Epithelial cell of esophagus (primary cell): ENCODE measurements at places on chromosomes 6 and 20.

GRCh38 chr20:47156301-47157137 lies 200.0 kb downstream of the ZMYND8 start:
- no peak for DNase-seq

DNA sequence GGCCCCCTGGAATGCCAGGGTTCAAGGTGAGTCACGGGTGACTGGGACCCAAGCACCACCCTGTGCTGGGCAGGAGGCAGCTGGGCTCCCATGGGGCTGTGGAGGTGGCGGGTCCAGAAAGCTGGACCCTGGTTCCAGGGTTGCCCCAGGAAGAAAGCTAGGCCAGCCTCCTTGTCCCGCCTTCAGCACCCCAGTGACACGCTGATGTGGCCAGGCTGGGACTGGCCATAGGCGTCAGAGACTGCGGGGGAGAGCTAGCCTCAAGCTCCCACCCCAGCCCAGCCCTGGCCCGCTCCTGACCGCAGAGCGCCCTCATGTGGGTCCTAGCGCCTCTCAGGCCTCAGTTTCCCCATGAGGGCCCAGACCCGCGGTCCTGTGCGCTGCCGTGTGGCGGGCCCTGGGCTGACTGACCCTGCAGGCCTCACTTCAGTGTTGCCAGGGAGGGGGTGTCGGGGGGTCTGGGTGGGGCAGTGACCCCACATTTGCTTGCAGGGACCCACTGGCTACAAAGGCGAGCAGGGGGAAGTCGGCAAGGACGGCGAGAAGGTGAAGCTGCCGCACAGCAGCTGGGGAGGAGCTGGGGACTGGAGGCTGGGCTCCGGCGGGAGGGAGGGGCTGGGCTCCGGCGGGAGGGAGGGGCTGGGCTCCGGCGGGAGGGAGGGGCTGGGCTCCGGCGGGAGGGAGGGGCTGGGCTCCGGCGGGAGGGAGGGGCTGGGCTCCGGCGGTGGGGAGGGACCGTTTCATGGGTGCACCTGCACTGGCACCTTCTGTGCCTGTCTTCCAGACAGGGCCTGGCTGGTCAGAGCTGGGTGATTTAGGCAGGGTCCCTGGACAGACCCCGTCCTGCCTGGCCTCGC lies 7.9 kb downstream of the COL9A3 start:
- DNase-seq = peak; percentile 45

GRCh38 chr6:130794010-130794697 lies 33.1 kb upstream of the SMLR1 start:
- no peak for DNase-seq

- no peak for DNase-seq
Observed at GRCh38 chr6:42471142-42471541, 19.4 kb upstream of the TRERF1 start.

- no peak for DNase-seq
Observed at GRCh38 chr6:7805850-7806214, 79.9 kb downstream of the BMP6 start.

GRCh38 chr6:344816-345340 lies 46.7 kb upstream of the IRF4 start:
- DNase-seq = no peak

GRCh38 chr6:128663238-128663637 lies 142.8 kb upstream of the PTPRK start:
- no peak for DNase-seq

DNA sequence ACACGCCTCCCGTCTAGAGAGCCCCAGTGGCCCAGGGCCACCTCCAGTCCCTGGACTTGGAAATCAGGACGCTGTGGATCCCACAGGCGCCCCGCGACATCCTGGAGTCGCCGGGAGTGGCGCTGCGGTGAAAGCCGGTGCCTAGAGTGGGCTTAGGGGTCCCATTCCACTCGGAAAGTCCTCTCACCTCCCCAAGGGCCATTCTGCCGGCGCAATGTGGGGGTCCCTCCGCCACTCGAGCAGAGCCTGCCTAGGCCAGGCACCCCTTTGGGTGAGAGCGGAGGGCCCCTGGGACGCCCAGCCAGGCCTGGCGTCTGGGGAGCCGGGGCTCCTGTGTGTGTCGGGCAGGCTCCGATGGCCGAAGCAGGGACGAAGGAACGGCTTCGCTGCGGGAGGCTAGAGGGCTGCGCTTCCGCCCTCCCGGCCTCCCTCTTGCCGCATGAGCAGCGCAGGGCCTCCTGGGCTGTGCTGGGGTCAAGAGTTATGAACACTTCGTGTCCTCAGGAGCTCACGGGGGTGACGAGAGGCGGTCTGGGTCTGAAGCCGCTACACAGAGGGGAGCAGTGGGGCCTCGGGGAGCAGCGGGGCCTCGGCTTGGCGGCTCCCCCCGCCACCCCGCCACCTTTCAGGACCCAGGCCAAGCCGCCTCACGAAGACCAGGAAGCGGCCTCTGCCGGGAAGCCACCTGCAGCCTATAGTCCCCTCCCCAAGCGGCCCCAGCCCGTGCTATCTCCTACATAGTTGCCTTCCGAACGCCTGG lies 13.6 kb downstream of the POU3F2 start:
- no peak for DNase-seq

GRCh38 chr6:142913511-142914047 lies 31.4 kb downstream of the HIVEP2 start:
- DNase-seq = no peak

GRCh38 chr20:9600562-9600961 lies 86.2 kb downstream of the LAMP5 start:
- no peak for DNase-seq

DNA sequence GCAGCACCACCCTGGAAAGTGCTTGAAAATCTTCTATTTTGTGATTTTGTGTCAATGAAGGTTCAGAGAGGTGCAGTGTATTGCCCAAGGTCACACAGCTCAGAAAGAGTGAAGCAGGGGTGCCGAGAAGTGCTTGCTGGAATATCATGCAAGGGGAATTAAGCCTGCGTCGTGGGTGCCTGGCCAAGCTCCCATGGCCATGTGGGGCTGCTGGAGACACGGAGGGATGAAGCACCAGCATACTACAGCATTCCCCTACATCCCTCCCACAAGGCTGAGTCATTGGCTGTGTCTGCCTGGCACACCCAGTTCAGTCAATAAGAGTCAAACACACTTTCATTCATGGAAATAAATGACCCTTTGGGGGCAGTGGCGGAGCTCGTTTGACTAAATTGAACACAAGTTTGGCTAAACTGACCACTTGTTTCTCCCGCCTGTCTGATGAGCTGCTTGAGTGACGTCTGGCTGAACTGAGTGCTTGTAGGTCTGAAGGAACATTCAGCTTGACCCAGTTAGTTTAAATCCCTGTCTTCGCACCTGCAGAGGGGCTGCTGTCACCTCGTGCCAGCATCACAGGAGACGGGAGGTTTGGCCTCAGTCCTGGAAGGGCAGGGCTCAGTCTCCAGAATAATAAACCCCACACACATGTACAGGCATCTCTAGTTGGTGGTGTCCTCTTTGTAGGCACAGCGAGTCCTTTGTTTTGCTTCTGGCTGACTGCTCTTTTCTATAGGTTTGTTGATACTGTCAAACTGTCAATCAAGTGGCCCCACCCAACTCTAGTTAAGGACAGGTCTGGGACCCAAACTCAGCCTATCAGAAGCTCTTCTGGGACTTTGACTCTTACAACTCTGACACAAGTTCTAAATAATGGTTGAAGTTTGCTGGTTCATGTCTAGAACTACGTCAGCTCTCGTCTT lies 8.4 kb upstream of the TGM2 start:
- peak; percentile 89 for DNase-seq

GRCh38 chr6:7196019-7196402 lies 88.2 kb downstream of the RREB1 start:
- no peak for DNase-seq

DNA sequence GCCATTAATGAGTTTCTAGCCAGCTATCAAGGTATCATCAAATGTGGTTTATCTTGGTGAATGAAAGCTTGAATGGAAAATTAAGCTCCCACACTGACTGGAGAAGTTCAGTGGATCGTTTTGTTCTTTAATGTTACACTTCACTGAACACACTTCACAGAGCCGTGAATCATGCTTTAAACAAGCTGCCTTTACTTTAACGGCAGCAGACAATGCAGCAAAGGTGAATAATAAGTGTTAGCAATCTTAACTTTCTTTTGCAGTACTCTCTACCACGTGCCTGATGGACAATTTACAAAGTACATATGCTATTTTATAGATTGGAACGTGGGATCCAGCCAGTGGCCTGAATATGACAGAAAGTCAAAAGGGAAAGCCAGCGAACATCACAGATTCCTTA lies 424.5 kb downstream of the GRIK2 start:
- peak; percentile 9 for DNase-seq

DNA sequence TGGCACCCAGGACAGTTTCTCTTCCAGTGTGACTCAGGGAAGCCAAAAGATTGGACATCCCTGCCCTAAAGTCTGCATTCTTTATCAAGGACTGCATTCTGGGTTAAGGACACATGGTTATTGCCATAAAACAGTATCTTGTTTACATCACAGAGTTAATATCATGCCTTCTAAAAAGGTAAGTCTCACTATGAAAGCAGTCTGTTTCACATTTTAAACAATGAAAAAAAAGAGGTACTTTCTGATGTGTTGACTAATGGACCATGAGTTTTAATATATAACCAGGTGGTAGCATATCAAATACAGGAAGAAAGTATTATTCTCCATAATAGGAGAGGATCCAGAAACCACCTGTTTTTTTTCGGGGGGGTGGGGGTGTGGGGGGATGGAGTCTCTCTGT lies 93.7 kb downstream of the TIAM2 start:
- DNase-seq = no peak

- peak; percentile 28 for DNase-seq
Observed at GRCh38 chr20:37406010-37406998, 60.4 kb downstream of the SRC start.

- DNase-seq = peak; percentile 55
Observed at GRCh38 chr6:150418827-150419594, 50.2 kb downstream of the IYD start.

DNA sequence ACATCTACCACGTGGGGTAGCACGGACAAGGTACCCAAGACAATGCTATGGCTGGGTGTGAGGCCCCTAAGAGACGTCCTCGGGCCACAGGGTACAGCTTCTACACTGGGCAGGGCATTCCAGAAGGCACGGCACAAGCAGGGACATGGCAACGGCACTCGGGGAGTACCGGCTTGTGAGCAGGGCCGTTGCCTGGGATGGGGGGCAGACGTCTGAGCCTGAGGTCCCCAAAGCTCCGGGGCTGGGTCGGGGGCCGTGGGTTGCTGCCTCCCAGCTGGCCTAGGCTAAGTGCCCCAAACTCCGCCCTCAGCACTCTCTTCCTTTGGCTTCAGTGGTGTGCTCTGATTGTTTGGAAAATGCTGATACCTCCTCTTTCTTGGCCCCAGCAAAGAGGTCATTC lies 110.6 kb downstream of the SULF2 start:
- DNase-seq = no peak

GRCh38 chr6:63121166-63121565 lies 90.1 kb upstream of the FKBP1C start:
- peak; percentile 2 for DNase-seq

DNA sequence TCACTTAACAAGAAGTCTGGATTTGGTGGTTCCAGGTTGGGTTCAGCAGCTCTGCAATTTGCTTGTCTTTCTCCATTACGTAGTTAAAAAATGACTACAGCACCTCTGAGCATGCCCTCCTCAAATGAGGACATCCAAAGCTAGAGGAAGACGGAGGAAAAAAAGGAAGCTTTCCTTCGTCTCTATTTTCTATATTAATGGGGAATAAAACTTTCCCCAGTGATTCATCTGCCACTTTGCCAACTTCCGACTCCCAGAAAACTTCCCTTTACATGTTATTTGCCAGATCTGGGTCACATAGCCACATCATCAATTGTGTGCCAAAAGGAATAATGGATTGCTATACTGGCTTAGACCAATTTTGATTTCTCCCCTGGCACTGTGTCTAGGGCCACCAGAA lies 69.5 kb downstream of the ZFAND3 start:
- peak; percentile 27 for DNase-seq

DNA sequence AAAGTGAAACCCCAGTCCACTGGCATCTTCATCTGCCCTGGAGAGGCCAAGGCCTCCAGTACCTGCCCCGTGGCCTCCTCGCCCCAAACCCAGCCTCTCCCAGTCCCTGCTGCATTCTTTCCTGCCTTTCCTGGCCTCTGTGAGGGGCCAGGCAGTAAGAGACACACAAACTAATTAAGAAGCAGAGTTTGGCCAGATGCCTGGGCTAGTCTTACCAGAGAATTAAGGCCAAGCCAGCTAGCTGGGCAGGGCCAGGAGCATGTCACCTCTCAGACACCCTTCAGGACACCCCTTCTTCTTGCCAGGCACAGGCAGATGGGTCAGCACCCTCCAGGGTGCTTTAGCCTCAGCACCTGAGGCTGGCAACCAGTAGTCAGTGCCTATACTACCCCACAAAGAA lies 2.4 kb downstream of the MDGA1 start:
- no peak for DNase-seq

GRCh38 chr20:17628101-17628841 lies 53.8 kb downstream of the RRBP1 start:
- no peak for DNase-seq

DNA sequence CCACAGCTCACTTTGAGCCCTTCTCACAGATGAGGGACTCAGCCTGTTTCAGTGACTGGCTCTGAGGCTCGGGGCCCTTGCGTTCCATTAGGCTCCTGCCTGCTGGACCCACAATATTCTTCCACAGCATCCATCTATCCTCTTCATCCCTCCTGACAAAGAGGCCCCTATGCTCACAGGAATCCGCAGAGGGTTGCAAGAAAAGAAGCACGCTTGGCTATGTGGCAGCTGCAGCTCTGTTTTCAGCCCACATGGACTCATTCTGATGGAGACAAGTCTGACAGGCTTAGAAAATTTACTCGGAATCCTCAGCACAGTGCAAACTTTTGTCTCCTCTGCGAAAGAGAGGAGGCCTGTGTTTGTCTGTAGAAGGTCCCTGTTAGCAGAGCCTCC lies 207.5 kb downstream of the SYNDIG1 start:
- no peak for DNase-seq

DNA sequence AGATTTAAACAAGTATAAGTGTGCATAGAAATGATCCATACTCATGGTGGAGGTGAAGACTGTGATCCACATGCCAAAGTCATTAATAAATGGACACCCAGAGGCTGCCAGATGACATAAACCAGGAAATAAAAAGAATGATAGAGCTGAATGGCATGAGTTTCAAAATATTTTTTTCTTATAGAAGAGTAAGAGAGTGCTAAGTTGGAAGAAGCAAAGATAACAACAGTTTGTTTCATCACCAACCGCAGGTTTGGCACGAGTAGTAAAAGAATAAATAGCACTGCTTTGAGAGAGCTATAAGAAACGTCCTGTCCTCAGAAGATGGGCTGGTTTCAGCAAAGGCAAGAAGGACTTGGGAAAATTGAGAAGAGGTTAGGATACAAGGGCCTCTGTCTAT lies 246.9 kb downstream of the UBE3D start:
- peak; percentile 79 for DNase-seq
